Umbilical cord (tissue), 2 donors: ENCODE measurements at places on chromosomes 7 and 10. TPM values are rescaled to one million over a fixed set of nuclear protein-coding genes. Genes with fewer than 3 reads are reported as not detected.

GRCh38 chr10:103915796-103916195 is 2.2 kb downstream of the STN1 start:
- no peak for DNase-seq

DNA sequence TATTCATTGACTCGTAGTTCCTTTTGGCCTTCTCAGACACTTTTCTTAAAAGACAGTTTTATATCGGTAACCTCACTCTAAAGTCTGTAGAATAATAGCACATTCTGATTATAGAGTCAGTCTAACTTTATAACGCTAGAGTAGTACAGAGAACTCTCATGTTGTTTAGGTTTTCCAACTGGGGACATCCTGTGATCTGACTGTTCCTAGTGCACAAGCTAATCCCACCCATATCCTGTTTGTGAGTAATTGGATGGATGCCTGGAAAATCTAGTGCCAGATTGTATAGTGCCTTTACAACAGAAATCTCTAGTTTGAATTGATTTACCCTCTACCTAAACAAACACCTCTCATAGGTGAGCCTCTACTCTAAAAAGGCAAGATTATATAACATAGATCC is 107.4 kb downstream of the ZEB1 start:
- peak; percentile 40 for DNase-seq

DNA sequence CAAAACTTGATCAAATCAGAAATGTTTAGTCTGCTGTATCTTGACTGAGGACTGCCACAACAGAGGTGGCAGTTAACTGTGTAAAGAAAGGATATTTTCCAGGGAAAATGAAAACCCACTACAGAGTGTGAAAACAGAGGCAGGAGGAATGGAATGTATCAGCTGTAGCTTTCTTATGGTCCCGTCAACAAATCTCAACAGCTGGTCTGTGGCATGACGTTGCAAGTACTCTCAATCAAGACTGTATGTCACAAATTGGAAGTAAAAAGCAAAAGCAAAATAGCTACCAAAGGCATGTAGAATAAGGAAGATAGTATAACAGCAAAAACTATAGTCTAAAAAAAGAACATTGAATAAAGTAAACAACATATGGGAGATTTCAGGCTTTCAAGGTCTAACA is 123.5 kb downstream of the KMT2C start:
- DNase-seq: no peak

DNA sequence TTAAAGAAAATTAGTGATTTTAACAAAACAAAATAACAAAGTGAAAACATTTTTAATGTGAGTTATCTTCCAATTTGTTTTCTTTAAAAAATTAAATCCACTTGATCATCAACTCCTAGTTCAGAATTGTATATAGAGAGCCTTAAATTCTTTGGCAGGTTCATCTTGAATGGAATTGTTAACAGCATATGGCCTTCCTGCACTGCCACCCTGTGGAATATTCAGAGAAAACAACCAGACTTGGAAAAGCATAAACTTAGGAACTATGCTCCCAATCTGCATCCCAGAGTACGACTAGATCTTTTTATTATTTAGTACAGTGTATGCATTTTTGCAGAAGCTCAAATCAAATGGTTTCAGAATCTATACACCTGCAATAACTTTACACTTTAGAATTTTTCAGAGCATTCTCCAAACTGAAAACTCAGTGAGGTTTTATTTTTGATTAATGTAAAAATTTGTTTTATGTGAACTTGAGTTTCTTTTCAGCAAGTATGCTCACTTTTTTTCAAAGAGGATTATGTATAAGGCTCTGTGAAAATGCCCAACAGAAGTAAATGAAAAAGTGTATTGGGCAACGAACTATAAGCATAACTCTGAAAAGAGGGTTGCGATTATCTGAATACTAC is 44.9 kb upstream of the ANK3 start:
- peak; percentile 79 for DNase-seq

DNA sequence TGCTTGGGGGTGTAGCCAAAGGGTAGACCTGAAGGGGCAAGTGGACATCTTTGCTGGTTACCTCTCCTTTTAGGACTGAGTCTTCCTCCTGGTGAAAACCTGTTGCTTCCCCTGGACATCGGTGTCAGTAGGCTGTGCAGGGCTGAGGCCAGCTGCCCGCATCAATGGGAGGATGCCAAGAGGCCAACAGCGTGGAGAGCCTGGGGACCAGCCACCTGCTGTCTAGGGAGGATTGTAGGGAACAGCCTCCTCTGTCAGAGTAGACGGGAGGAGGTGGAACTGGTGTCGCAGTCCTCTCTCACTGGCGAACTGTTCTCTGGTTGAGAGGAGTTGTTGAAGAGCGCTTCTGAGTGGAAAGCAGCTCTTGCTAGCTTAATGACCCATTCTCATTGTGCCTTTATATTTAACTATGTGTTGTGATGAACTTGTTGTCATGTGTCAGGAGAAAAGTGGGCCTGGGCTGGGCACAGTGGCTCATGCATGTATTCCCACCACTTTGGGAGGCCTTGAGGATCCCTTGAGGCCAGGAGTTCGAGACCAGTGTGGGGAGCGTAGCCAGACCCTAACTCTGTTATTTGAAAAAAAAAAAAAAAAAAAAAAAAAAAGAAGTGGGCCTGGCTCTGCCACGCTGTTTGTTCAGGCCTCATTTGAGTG is 1.8 kb downstream of the SUFU start:
- DNase-seq: no peak

GRCh38 chr7:135522509-135522908 is 12.6 kb upstream of the CNOT4 start:
- DNase-seq: no peak

GRCh38 chr10:122308417-122309141 is 37.5 kb downstream of the BTBD16 start:
- no peak for DNase-seq

DNA sequence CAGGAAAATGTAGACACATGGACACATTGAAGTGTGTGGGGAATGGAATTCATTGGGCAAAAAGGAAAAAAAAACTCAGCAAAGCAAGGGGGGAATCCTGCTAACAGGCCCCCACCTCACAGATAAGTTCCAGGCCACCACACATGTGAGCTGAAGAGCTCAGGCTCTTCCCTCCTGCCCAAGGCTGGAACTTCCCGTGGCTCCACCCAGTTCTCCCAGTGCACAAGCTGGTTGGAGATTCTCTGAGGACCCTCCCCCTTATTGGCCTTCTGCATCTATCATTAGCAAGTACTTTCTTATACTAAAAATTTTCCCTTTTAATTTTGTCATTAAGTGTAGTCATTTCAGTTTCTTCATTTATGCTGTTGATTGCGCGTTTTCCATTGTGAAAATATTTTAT is 190.8 kb downstream of the CCSER2 start:
- DNase-seq: no peak

DNA sequence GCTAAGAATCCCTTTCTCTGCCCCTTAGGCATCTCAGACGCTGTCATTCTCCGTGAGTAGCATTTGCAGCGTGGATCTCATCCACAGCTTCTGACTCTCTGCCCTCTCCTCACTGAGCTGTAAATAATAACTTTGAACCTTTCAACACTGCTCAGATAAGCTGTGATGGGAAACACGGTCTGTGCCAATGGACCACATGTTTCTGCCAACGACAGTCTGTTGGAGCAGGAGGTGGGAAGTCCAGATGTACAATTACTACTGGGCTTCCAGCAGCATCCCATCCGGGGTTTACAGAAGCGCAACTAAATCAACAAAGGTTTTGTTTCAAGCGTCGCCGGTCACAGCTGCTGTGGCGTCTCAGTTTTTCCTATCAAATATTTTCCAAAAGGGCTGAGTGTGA is 1110.6 kb downstream of the TYW1 start:
- DNase-seq: no peak

DNA sequence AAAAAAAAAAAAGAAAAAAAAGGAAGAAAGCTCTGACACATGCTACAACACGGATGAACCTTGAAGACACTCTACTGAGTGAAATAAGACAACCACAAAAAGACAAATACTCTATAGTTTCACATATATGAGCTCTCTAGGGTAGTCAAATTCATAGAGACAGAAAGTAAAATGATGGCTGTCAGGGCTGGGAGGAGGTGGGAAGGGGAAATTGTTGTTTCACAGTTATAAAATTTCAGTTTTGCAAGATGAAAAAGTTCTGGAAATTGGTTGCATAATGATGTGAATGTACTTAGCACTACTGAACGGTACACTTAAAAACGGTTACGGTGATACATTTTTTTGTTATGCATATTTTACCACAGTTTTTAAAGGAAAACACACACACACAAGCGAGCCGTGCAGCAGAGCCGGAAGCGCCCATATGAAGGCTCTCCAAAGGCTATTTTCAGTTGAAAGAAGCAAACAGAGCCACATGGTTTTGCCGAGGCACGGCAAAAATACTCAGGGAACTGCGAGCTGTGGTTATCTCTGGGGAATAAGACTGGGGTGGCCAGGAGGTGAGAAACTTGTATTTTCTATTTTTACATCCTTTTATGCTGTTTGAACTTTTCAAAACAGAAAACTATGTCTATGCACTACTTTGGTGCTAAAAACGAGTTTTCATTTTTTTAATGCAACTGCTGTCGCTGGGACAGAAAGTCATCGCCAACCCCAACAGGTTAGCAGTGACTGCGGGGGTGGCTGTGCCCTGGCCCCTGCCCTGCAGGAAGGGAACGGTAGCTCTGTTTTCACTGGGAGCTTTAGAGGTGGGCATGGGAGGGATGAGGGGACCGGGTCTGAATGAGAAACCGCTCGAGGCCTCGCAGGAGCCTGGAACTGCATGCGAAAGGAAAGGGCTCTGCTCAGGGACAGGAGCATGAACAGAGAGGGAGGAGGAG is 132.9 kb downstream of the OAT start:
- peak; percentile 16 for DNase-seq

DNA sequence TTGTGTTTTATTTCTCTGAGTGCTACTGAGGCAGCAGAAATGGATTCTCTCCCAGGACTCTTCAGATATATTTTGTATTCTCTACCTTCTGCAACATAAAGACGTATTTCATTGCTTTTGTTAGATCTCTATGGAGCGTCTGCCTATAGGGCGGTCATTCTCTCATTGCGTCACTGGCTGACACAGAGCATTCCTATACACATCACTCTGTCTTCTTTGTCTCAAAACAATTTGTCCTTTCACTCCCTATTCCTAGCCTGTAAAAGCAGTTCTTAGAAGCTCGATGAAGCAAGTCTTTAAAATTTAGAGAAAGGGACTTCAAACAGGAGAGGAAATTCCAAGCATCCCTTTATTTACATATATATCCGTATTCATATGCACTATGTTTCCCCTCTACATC is 120.6 kb downstream of the CPED1 start:
- no peak for DNase-seq

- DNase-seq: no peak
Measured at GRCh38 chr7:88523645-88524044, 217.0 kb upstream of the STEAP4 start.

DNA sequence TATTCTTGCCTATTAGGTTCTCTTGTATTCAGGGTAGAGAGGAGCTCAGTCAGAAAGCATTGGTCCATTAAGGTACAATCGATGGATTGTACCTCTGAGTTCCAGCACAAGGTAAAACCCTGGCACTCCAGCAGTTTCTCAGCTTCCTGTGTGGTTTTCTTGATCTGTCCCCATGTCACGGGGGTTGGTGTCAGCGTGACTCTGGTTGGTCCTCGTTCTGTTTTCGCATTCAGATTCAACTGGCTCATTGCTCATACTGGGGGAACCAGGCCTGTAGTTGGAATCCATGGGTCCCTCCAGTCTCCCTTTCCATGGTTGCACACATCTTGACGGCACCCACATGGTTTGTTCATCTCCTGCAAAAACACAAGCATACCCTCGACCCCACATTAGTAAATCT is 32.7 kb upstream of the RASGEF1A start:
- no peak for DNase-seq

GRCh38 chr10:129441372-129442009 is 25.6 kb upstream of the MGMT start:
- no peak for DNase-seq

DNA sequence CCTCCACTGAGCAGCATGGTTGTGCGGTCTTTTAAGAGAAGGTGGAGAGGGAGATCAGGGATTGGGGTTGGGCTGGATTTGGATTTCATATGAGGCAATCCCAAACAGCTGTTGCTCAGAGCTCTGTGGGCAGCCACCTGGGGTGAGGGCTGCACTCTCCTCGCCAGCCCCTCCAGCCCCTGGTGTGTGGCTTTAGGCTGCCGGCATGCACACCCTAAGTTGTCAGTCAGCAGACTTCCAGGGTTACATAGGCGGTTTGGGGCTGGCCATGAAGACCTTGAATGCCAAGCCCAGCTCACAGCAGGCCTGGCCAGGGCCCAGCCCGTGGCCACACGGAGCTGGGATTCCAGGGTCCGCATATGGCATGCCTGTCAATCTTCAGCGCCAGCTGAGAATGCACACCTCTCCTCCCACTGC is 54.8 kb downstream of the ZMIZ1 start:
- no peak for DNase-seq

- DNase-seq: no peak
Measured at GRCh38 chr7:135920478-135920877, 56.7 kb downstream of the MTPN start.

- peak; percentile 71 for DNase-seq
Measured at GRCh38 chr10:52486840-52487611, 172.9 kb downstream of the DKK1 start.

GRCh38 chr10:17062955-17063484 is 66.6 kb downstream of the CUBN start:
- DNase-seq: peak; percentile 58

- DNase-seq: no peak
Measured at GRCh38 chr10:89523274-89523673, 12.1 kb downstream of the SLC16A12 start.

- no peak for DNase-seq
Measured at GRCh38 chr7:30842542-30843451, 68.9 kb upstream of the AQP1 start.

DNA sequence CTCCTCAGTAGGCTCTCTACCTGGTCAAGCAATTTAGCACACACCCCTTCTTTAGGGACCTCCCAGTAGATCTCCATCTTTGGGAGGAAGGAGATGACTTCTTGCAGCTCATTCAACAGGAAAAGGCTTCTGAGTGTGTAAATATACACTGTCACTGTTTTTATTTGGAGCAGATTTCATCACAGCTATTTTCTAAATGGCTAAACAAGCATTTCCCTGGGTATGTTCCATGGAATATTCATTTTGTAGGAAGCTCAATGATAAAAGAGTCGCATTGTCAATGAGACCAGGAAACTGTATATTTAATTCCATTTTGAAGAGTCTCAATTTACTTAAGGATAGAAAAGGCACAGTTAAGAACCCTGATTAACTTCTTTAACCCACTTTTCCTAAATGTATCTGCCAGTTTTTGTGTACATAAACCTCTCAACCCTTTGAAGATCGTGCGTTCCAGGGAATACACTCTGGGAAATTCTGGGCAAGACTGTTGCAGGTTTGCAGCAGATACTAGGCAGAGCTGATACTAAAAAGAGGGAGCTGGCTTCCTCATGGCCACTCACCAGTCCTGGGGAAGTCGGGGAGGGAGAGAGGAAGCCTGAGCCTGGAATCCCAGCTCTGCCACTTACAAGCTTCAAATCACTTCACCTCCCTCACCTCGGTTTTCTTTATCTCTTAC is 10.1 kb downstream of the LGI1 start:
- no peak for DNase-seq

Gene STEAP1
- total RNA-seq: 3.9 TPM

Gene PRLHR
- total RNA-seq: 1.4 TPM

Gene MAGI2
- total RNA-seq: 51.5 TPM

Gene ANKRD26
- total RNA-seq: 8.9 TPM

Gene MASTL
- total RNA-seq: 9.6 TPM

Gene WDFY4
- 4.6 TPM for total RNA-seq

Gene FAM237B
- 1.7 TPM for total RNA-seq
